Stimulated activated CD8-positive, alpha-beta memory T cell treated with anti-CD3 and anti-CD28 coated beads, Interleukin-15, amount 100 ng/mL, for 24 hours (primary cell): ENCODE measurements at places on chromosomes 6 and 20.

DNA sequence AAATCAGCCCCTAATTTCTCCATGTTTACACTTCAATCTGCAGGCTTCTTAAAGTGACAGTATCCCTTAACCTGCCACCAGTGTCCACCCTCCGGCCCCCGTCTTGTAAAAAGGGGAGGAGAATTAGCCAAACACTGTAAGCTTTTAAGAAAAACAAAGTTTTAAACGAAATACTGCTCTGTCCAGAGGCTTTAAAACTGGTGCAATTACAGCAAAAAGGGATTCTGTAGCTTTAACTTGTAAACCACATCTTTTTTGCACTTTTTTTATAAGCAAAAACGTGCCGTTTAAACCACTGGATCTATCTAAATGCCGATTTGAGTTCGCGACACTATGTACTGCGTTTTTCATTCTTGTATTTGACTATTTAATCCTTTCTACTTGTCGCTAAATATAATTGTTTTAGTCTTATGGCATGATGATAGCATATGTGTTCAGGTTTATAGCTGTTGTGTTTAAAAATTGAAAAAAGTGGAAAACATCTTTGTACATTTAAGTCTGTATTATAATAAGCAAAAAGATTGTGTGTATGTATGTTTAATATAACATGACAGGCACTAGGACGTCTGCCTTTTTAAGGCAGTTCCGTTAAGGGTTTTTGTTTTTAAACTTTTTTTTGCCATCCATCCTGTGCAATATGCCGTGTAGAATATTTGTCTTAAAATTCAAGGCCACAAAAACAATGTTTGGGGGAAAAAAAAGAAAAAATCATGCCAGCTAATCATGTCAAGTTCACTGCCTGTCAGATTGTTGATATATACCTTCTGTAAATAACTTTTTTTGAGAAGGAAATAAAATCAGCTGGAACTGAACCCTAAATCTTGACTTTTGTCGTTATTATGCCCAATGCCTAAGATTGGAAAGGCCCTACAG is 4.5 kb downstream of the SOX4 start:
- no peak for DNase-seq

- DNase-seq = no peak
These were observed 62.3 kb upstream of the IER3 start for GRCh38 chr6:30806581-30807183.

GRCh38 chr6:134015719-134016557 is 36.5 kb downstream of the SLC2A12 start:
- DNase-seq = no peak

- DNase-seq = no peak
These were observed 84.4 kb upstream of the HDAC2 start for GRCh38 chr6:114055349-114055748.

GRCh38 chr20:63704749-63705117 is 3.0 kb downstream of the ARFRP1 start:
- no peak for DNase-seq

DNA sequence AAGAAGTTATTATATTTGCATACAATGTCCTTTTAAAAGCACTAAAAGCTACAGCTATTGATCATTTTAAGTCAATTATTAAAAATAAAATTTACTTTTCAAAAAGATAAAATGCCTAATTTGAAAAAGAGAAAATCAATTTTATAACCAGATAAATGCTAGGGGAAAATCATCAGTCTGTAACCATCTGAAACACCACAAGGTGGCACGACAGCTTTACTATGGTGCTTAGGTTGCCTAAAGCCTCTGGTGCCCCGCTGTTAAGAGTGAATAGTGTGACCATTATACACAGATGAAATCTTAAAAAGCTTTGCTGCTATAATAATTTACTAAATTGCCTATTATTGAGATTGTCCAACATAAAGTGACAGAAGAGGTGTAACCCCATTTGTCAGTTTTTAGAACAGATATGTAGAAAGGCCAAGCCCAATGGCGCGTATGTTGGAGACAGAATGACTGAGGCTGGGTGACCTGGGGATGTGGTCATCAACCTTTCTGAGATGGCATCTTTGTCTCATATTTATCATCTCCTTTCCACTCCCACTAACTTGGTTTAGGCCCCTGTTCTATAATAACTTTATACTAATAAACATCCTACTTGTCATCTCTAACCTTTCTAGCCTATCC is 100.8 kb downstream of the MOXD1 start:
- DNase-seq = no peak

DNA sequence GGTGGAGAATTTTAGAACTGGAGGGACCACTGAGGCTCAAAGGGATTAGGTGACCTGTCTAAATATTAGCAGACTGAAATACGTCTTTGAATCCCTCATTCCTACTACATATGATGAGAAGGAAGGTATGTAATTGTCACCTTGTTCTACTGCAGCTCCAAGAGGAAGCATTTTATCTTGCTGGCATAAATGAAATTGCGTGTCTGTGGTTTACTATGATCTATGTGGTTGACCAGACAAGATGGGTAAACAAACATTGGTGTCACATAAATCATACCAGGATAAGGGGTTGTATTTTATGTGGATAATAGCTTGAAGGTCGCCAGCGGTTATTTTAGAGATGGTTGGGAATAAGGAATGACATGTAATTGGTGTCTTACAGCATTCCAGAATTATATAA is 78.2 kb downstream of the LAMA4 start:
- no peak for DNase-seq

- DNase-seq = no peak
These were observed 8.5 kb downstream of the TFEB start for GRCh38 chr6:41726876-41727275.

GRCh38 chr6:35283361-35283760 is 14.3 kb upstream of the DEF6 start:
- no peak for DNase-seq

DNA sequence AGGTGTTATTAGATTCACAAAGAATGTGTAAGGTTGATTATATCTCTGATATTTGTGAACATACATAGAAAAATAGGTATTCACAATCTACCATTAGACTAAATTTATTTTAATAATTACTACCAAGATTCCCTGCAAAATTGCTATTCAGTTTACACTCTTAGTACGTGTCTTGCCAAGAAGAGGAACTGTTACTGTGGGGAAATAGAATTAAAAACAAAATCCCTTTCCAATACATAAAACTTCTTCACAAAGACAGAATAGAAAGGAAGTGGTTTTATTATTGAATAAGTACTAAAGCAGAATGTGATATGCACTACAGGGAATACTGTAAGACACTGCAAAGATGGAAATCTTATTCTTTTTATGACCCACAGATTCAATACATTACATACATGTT is 17.0 kb downstream of the RAB32 start:
- DNase-seq = no peak

DNA sequence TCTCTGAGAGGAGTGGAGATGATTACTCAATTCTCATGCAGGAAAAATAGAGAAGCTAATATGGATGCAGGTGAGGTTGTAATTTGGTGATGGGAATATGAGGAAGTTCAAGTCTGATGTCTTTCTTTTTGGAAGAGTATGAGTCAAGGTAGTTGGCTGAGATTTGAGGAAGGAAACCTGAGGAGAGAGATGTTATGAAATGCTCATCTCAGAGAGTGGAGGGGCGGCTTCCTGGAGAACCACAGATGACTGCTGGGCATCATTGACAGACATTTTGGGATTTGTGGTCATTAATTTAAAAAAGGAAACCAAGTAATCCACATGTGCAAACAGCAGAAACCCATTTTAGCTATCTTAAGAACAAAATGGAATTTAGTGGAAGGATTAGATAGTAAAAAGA is 72.5 kb upstream of the UST start:
- no peak for DNase-seq

- DNase-seq = no peak
These were observed 144.6 kb downstream of the TSHZ2 start for GRCh38 chr20:53116733-53117132.

DNA sequence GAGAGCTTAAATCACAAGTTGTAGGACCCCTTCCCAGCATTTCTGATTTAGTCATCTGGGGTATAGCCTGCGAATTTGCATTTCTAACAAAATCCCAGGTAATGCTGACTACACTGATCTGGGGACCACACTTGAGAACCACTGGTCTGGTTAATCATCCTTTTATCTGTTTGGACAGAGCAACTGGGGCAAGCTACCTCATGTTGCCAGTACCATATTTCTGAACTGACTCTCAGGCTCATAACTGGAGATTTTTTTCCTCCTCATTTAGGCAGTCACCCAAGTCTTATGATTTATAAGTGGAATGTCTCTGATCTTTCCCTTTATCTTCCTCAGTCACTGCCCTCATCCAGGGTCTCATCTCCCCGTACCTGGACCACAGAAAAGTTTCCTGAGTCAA is 12.0 kb upstream of the GTF3C6 start:
- DNase-seq = no peak

- DNase-seq = no peak
These were observed 19.9 kb downstream of the DSP start for GRCh38 chr6:7561153-7561964.

GRCh38 chr6:95530176-95530819 is 47.0 kb upstream of the MANEA start:
- DNase-seq = no peak

DNA sequence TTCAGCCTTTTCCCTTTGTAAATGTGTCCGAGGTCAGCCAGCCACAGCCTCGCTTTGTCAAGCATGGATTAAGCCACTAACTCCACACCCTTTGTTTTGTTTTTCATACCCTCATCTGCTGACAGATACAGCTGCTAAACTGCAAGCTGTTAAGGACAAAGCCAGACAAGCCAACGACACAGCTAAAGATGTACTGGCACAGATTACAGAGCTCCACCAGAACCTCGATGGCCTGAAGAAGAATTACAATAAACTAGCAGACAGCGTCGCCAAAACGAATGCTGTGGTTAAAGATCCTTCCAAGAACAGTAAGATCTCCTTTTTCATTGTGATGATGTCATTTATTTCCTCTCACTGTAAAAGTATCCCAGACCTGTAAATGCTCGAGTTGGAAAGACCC is 269.3 kb downstream of the ARHGAP18 start:
- DNase-seq = no peak

DNA sequence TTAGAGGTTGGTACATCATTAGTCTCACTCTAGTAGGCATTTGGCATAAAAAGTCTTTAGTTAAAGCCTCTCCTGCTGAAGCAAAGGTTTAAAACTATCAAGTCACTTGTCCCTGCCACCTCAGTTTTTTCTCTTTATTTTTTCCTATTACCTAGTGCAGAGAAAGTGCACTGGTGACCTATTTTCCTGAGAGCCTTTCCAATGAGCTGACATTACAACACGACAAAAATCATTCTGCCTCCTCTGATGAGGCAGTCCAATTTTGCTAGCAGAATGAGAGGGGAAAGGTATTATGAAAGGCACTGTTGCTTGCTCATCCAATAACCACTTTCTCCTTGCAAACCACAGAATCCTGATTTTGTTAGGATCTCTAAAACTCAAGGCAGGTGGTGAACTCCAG is 73.3 kb upstream of the SGK1 start:
- DNase-seq = no peak

GRCh38 chr20:41124451-41125094 is 12.8 kb upstream of the PLCG1 start:
- DNase-seq = no peak

DNA sequence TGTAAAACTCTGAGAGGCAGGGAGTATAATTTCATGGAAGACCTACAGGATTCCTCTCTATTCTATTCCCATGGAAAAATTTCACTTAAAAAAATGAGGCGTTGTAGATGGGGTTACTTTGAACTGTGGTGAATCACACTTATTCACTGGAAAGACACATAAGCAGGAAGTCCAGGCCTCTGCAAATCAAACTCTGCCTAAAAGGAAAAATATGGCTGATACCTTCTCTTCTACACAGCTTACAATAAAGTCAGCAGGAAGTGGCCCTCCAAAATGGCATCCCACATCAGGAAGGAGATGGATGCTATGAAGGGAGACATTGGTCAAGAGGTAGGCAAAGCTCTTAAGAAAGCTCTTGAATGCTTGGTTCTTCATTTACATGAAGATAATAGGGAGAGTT is 115.9 kb downstream of the FYN start:
- no peak for DNase-seq
